ENCODE measurements at places on chromosomes 12 and 14.

- DNase-seq = no peak
These were observed 54.9 kb downstream of the SLC16A7 start for GRCh38 chr12:59650588-59651228.

GRCh38 chr14:76958980-76959710 is 69.4 kb downstream of the IRF2BPL start:
- no peak for DNase-seq

DNA sequence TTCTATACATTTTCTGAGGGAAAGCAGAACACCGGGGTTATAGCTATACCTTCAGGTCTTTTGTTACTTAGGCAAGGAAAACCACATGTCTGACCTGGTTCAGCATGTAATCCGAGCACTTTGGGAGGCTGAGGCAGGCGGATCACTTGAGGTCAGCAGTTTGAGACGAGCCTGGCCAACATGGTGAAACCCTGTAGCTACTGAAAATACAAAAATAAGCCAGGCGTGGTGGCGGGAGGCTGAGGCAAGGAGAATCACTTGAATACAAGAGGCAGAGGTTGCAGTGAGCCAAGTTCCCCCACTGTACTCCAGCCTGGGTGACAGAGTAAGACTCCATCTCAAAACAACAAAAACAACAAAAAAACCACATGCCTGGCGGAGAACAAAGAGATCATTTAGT is 177.6 kb downstream of the ACSS3 start:
- no peak for DNase-seq

DNA sequence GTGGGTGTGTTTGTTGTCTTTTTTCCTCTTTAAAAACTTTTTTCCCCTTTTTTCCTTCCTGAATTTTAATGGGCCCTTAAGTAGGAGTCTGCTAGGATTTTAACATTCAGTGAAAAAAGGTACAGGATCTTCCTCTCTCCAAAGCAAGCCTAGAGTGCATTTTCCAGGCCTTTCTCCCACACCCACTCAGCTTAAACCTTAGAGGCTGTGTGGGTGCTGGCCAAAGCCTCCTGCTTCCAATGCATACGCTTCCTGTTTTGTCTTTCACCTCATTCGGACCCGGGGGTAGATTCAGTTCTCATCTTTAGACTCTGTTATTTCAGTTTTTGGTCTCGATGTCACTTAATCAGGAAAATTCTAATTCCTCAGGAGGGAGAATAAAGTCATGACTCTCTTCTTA is 51.2 kb downstream of the TMEM30B start:
- DNase-seq = no peak

DNA sequence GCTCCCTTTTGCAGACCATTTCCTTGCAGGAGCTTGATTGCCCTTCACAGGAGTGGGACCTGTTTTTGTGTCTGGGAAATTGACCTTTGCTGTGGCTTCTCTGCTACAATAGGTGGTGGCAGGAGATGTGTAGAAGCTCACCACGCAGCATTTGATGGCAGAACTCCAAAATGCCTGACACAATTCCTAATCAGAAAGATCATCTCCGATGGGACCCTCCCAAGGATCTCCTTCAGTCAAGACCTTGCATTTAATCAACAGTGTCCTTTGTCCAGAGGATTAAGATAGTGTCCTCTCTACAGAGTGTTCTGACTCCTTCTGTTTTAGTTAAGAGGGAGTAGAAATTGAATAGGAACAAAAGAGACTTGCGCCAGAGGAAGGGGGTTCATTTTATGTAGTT is 83.6 kb upstream of the DDHD1 start:
- no peak for DNase-seq

DNA sequence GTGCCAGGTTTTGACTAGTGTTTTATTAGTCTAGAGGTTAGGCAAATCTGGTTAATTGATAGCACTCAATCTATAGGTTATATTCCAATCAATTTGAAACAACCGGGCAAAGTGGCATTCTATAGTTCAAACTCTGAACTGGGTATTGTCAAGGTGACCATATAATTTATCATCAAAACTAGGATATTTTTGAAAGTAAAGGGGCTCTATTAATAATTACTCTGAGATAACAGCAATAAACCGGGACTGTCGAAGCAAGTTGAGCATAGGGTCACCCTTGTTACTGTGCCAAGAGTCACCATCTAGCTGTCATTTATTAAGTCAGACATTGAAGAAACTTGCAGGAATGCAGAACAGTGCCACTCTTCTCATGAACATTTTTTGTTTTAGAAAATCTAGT is 321.2 kb downstream of the RAD51B start:
- no peak for DNase-seq

DNA sequence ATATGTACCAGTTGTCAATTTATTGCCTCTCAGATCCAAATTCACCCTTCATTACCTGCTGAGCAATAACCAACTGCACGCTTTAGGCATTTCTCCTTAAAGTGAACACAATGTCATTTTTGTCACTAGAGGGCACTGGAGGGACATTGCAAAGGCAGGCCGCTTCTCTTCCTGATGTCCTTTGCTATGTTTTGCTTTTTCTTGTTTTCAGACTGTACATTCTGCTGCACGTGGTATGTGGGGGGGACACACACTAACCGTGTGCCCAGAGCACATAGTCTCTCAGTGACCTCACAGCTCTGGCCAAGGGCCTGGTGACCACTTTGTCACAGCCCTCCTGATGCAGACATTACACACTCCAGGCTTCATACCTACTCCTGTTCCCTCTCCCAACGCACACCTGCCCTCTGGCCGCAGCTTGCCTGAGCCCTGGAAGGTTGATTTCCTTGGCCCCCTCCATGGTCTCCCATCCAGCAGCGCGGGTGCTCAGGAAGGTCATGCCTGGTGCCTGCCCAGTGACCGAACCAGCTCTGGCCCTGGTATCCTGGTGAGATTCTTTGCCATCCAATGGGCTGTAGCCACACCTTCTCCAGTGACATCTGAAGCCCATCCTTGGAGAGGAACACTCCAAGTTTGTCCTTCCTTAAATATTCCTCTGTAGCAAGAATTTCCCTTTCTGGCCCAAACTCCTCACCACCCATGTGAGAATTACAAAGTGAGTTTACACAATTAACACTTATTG is 39.9 kb downstream of the MYO1H start:
- no peak for DNase-seq

Measured in nucleus accumbens (tissue), 56 donors.